Stimulated activated CD8-positive, alpha-beta memory T cell treated with anti-CD3 and anti-CD28 coated beads, Interleukin-4, amount 100 ng/mL, for 1 hour (primary cell): ENCODE measurements at places on chromosomes 6 and 20.

DNA sequence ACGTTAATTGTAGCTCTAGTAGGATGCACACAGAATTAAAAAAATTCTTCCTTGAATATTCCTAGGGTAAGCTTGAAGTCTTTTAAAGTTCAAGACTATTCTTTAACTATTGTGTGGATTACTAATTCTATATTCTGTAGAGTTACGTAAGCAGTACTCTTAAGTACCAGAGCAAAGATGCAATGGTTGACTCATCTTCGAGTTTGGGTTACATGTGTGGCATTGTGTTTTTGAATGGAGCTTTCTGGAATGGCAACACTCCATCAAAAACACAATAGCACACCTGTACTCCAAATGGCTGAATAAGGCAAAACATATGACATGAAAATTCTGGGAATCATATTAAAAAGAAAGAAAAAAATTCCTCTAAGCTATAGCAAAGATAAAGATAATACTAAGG, 33.5 kb upstream of the CEP162 start:
- DNase-seq: no peak

DNA sequence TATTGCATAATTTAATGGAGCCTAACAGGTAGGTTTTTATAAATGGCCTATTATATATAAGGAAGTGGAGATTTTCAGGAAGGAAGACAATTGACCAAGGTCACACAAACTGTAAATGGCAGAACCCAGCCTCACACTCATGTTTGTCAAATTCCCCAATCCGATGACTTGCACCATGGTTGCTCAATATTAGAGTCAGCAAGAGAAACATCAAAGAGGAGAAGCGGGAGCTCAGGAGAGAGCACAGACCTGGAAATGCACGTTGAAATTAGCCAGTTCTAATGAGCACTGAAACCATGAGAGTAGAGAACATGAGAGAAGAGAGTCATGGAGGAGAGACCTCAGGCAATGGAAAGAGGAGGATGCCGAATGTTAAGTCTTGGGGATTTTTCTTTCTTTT, 13.5 kb upstream of the MLIP start:
- no peak for DNase-seq

GRCh38 chr6:44081753-44082152, 45.5 kb downstream of the MRPL14 start:
- no peak for DNase-seq

- no peak for DNase-seq
Observed at GRCh38 chr20:38673725-38674091, 50.6 kb upstream of the SLC32A1 start.

DNA sequence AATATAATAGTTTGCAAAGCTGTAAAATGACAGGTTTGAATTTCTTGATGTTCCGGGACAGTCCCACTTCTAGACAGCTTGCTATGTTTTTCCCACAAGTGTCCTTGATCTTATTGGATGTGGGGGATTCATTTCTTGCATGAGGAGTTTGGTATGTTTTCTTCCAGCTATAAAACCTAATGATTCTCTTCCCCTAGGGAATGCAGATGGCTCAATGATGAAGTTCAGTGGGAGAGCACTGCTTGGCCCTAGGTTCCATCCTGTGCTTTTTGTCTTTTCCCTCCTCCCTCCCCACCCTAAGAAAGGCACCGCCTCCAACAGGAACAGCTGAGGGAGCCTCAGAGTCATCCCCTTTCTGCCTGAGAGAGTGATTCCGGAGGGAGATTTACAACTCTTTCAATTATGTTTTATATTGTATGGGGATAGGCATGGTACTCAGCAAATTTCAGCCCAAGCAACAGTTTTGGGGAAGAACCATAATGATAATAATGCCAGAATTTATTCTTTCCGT, 149.2 kb downstream of the PHACTR1 start:
- DNase-seq: no peak

DNA sequence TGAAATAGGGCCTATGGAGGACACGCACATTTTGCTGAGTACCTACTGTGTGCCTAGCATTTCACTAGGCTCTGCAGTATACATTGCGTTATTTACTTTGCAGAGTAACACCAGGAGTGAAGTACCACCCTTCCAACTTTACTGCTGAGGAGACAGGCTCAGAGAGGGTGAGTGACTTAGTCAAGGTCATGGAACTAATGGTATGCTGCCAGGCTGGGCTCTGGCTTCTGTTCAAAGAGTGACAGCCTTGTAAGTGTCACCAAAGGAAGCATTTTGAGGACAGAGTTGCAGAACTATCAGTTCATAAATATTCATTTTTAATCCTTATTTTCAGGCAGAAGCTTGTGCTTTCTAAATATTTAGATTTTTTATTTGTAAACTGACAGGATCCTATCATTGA, 754.9 kb upstream of the CHD6 start:
- no peak for DNase-seq

DNA sequence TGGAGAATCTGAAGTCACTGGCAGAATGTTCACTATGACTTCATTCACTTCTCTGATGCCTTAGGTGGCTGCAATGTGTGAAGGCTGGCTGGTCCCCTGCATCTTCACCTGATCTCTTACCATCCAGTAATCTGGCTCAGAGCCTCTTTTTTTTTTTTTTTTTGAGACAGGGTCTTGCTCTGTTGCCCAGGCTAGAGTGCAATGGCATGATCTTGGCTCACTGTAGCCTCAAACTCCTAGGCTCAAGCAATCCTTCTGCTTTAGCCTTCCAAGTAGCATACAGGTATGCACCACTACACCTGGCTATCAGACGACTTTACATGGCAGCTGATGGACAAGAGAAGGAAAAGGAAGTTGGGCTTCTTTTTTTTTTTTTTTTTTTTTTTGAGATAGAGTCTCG, 25.8 kb upstream of the JARID2 start:
- no peak for DNase-seq

DNA sequence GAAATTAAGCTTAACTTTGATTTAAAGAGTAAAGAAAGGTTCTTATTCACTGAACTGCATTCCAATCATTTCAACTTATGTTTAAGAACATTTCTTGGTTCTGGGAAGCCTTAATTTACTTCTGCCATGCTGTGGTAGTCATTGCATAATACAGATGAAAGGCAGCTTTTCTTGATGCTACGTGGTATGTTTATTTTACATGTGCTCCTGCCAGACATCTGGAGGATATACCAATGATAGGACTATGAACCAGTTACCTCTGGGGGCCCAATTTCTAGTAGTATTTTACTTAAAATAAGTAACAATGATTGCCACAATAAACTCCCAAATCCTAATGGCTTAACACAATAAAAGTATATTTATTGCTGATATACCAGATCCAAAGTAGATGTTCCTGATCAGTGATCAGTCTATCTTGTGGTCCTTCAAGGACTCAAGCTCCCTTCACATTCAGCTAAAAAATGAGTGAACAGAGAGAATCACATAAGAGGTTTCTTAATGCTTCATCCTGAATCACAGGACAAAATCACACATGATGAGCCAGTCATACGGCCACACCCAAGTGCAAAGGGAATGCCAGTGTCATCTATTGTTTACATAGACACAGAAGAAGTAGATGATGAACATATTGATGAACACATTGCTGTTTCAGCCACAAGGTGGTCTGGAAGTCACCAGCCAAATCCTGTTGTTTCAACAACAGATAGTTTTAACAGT, 56.5 kb upstream of the CCN2 start:
- no peak for DNase-seq

GRCh38 chr6:99334526-99335127, 14.8 kb downstream of the FAXC start:
- DNase-seq: no peak

- DNase-seq: no peak
Observed at GRCh38 chr20:20649945-20650344, 62.5 kb downstream of the RALGAPA2 start.

GRCh38 chr20:50216543-50217206, 26.0 kb downstream of the CEBPB start:
- DNase-seq: no peak

- DNase-seq: no peak
Observed at GRCh38 chr20:20224806-20225205, 143.1 kb upstream of the INSM1 start.

GRCh38 chr20:18974660-18975059, 161.1 kb downstream of the SCP2D1 start:
- no peak for DNase-seq

DNA sequence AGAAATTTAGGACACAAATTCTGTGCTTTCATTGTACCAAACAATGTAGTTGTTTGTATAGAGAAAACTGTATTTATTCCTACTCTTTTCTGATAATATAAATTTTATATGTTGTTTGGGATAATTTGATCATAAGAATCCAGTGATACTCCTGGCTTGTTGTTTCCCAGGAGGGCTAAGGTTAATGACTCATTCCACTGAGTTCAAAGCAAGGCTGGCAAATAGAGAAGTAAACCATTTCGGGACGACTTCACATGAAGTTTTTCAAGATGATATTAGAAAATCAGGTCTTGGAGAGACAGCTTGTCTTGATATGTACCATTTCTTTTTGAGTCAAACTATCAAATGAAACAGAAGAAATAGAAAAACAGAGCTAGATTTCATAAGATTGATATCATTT, 326.1 kb upstream of the CNR1 start:
- DNase-seq: no peak

GRCh38 chr6:161094955-161095354, 103.4 kb downstream of the MAP3K4 start:
- DNase-seq: no peak

GRCh38 chr6:29112135-29112534, 4.3 kb downstream of the OR2J3 start:
- DNase-seq: no peak

- no peak for DNase-seq
Observed at GRCh38 chr6:166939894-166940293, 16.5 kb downstream of the RNASET2 start.

DNA sequence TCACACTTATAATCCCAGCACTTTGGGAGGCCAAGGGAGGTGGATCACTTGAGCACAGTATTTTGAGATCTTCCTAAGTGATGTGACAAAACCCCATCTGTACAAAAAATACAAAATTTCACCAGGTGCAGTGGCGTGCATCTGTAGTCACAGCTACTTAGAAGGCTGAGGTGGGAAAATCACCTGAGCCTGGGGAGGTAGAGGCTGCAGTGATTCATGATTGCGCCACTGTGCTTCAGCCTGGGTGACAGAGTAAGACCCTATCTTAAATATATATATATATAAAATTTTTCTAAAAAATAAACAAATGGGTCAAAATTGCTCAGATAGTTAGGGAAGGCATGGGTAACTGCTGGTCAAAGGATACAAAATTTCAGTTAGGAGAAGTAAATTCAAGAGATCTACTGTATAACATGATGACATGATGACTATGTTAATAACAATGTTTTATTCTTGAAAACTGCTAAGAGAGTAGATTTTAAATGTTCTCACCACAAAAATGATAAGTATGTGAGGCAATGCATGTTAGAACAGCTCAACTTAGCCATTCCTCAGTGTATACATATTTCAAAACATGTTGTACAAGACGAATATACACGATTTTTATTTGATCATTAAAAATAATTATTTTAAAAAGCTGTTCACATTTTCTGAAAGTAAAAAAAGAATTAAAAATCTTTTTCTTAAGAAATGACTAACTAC, 24.4 kb downstream of the TBC1D32 start:
- no peak for DNase-seq

DNA sequence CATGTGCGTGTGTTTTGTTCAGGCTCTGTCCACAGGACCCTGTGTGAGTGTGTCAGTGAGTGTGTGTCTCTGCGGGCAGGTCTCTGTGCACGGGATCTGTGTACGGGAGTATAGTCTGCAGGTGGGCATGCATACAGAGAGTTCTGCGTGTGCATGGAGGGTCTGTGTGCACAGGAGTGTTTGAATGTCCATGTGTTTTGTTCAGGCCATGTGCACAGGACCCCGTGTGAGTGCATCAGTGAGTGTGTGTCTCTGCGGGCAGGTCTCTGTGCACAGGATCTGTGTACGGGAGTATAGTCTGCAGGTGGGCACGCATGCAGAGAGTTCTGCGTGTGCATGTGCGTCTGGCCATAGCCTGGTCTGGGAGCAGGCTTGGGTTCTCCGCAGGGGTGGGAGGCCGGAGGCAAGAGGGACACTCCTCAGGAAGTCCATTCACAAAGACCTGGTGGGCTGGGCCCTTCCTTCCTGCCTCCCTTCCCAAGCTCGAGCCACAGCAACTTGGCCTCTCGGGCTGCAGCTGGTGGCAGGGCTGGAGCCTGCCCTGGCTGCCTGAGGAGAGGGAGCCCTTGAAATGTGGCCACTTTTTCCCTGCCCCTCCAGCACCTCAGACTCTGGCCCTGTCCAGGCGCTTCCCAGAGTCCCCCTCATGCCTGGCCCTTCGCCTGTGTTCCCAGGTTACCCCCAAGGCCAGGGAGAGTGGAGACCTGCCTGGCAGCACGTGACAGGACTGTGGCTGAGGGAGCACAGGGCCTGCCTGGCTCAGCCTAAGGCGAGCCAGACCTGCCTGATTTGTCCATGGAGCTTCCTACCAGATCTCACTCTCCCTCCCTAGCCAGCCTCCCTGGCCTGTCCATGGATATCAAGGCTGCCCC, 6.8 kb downstream of the HSPA12B start:
- DNase-seq: no peak

DNA sequence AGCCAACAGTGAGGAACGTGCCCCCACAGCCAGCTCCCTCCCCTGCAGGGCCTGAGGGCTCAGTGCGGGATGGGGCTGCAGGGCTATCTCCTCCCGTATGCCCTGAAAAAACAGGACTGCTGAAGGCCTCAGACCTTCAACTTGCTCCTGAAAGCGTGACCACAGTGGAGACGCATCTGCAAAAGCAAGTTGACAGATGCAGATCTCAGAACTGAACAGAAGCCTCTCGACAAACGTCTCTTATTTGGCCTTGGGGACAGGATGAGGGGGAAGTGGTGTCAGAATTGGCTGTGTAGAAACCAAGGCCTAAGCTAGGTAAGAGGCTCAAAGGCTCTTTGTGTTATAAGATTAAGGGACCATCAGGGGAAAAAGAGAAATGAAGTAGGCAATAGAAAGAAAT, 120.7 kb upstream of the SLC22A23 start:
- DNase-seq: no peak

GRCh38 chr6:163128324-163128723, 286.2 kb upstream of the QKI start:
- no peak for DNase-seq

DNA sequence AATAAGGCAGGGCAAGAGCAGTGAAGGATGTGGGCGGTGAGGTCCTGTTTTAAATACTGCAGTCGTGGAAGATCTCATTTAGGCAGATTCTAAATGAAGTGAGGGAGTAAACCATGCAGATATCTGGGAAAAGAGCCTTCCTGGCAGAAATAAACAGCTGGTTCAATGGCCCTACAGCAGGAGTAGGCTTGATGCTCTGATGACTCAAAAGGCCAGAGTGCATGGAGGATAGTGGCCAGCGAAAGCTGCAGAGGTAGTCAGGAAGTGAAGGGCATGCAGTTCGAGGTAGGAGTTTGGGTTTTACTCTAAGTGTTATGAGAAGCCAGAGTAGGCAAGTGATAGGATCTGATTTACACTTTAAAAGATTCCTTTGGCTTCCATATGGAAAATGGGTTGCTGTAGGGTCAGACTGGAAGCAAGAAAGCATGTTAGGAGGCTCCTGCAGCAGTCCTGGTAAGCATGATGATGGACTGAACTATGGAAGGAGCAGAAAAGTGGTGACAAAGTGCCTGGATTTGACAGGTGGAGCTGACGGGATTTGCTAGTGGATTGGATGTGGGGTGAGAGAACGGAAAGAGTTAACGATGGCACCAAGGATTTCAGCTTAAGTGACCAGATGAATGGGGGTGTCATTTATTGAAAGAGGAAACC, 150.0 kb downstream of the GJA10 start:
- DNase-seq: no peak
